ENCODE measurements at places on chromosomes 2 and 18. TPM values are rescaled to one million over a fixed set of nuclear protein-coding genes. Genes with fewer than 3 reads are reported as not detected.
A peak's percentile ranks its signal among the peaks of the same experiment; 100 is the strongest.

DNA sequence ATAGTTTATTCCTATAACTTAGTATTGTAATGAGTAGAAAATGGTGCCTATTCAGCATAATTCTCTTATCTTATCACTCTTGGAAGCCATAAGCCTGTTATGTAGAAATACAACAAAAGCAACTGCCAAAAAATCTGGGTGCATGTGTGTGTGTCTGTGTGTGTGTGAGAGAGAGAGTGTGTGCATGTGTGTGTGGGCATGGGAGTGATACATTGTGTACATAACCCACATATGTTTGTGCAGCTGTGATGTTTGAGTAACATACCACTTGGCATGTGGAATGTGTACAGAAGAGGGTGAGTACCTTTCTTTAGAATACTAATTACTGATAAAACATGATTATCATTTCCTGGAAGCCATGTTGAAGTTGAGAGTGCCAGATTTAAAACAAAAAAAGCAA is 642.3 kb upstream of the SYT4 start:
- no peaks in the 10 kb centered on the region for H3K4me1 ChIP-seq
- H3K36me3 ChIP-seq = no peaks in the 10 kb centered on the region
- no peak for DNase-seq
- H3K27me3 ChIP-seq = no peaks in the 10 kb centered on the region
- H3K27ac ChIP-seq = no peak overlapping the region
- H3K4me3 ChIP-seq = no peak overlapping the region

DNA sequence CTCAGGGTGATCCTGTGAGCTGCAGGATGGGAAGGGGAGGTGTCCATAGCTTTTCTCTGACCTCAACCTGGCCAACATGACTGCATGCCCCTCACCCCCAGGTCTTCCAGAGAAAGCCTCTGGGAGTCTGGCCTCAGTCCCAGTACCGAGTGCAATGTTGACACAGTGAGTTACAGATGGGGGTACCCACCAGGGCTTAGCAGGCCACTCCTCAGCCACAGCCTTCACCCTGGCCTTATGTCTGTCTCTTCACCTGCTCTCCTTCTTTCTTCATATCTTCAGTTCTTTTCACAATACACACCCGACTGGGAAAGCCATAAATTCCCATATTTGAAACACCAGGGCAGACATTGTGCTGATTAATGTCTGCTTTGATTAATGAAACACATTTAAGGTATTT is 33.5 kb downstream of the AOX1 start:
- DNase-seq = no peak
- H3K36me3 ChIP-seq = no peaks in the 10 kb centered on the region
- H3K27me3 ChIP-seq = no peaks in the 10 kb centered on the region
- no peak overlapping the region for H3K4me3 ChIP-seq
- peaks cover 16% of the 10 kb centered on the region for H3K4me1 ChIP-seq
- peak overlapping the region; percentile 75 for H3K27ac ChIP-seq

DNA sequence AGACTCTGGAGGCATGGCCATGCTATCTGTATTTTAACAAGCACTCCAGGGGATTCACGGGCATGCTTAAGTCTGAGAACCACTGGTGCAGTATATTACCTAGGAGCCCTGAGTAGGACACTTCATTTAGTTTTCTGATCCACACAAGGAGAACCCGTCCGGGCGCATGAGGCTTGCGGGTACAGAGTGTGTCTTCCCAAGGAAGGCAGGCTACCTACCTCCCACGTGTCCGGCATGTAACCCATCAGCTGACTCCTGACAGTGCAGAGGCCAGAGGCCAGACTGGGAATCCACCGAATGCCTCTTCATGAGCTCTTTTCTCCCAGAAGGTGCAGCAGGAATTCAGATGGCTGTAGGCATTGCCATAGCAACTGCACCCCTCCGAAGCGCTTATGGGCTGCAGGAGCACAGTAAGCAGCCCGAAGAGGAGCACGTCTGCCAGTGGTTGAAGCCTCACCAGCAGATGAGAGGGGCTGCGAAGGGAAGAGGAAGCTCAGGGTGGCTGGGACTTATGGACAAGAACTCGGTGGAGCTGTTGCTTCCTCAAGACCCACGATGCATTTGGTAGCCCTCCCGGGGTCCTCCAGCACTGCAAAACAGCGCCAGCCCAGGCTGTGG is 33.8 kb upstream of the DNMT3A start:
- H3K27ac ChIP-seq = no peak overlapping the region
- H3K4me1 ChIP-seq = peaks cover 9% of the 10 kb centered on the region
- H3K4me3 ChIP-seq = no peak overlapping the region
- no peaks in the 10 kb centered on the region for H3K36me3 ChIP-seq

DNA sequence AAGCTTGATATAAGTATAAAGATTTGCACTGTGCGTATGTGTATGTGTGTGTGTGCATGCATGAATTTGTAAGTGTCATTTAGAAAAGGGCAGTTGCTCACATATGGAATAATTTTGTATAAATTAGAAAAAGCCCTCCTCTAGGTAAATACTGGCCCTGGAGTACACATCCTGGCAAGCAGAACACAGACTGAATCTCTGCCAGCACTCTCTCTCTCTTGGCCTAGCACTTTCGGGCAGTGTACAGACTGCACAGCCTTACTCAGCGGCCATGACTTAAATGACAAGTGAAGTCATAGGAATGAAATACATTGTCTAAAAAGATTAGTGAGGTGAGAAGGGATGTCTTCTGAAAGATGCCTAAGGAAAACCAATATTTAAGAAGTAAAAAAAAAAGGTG is 214.1 kb downstream of the RDH14 start:
- no peak overlapping the region for H3K27ac ChIP-seq
- H3K27me3 ChIP-seq = no peaks in the 10 kb centered on the region
- no peaks in the 10 kb centered on the region for H3K36me3 ChIP-seq
- no peak for DNase-seq
- no peak overlapping the region for H3K4me3 ChIP-seq

WDR54 gene
- 16.1 TPM for total RNA-seq

DNA sequence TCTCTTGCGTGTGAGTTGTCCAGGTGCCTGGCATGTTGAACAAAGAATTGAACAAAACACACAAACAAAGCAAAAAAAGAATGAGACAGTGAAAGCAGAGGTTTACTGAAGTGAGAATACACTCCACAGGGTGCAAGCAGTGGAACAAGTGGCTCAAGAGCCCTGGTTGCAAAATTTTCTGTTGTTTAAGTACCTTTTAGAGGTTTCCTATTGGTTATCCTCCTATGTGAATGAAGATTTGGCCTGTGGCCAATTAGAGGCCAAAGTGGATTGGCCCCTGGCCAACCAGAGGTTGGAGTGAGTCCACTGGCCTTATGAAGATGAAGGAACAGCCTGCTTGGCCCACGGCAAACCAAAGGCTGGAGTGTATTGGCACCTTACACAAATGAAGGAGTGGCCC is 1188.5 kb upstream of the NRXN1 start:
- DNase-seq = peak; percentile 10
- no peaks in the 10 kb centered on the region for H3K4me1 ChIP-seq
- no peak overlapping the region for H3K4me3 ChIP-seq
- H3K27ac ChIP-seq = no peak overlapping the region
- H3K27me3 ChIP-seq = no peaks in the 10 kb centered on the region
- H3K36me3 ChIP-seq = no peaks in the 10 kb centered on the region

FNDC4 gene
- 34.5 TPM for total RNA-seq

GRCh38 chr18:906416-907114 is 1.9 kb downstream of the ADCYAP1 start:
- no peaks in the 10 kb centered on the region for H3K27me3 ChIP-seq
- no peak overlapping the region for H3K27ac ChIP-seq
- H3K4me3 ChIP-seq = peak overlapping the region; percentile 25
- peaks cover 8% of the 10 kb centered on the region for H3K4me1 ChIP-seq
- no peak for DNase-seq

GRCh38 chr2:73101626-73102256 is 11.0 kb downstream of the RAB11FIP5 start:
- H3K27me3 ChIP-seq = no peaks in the 10 kb centered on the region
- DNase-seq = no peak
- H3K36me3 ChIP-seq = no peaks in the 10 kb centered on the region
- H3K4me1 ChIP-seq = peaks cover 2% of the 10 kb centered on the region
- no peak overlapping the region for H3K4me3 ChIP-seq

DNA sequence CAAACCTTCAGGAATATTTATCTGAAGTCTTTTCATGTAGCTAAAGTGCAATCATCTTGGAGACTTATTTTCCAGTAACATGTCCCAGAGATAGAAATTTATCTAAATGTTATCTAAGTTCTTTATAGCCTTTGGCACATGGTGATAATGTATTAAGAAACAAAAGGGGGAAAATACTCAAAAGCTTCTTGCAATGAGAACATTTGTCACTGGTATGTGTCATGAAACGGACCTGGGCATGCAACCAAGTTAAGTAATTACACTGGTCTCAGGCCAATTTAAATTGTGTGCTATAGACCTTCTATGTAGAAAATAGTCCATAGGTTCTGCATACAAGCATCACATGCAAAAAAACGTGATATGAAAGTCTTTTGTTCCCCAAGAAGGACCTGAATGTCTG is 136.2 kb downstream of the SLC8A1 start:
- H3K4me3 ChIP-seq = no peak overlapping the region
- no peaks in the 10 kb centered on the region for H3K27me3 ChIP-seq
- no peak overlapping the region for H3K27ac ChIP-seq

DNA sequence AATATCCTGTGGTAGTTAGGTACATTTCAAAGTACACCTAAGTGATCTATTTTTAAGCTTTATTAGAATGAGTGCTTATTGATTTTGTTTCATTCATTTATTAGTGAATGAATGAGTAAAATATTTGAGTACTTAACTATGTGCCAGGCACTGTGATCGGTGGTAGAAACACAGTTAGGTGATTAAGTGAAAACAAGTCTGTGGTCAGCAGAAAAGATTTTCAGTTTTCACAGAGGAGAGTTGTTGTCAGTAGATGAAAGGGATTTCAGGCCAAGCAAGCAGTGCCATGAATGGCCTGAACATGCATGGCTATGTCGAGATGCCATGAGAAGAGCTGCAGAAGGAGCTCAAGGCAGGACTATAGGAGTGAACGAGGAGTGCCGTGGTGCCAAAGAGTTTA is 85.9 kb downstream of the SPTBN1 start:
- H3K27me3 ChIP-seq = no peaks in the 10 kb centered on the region
- H3K4me3 ChIP-seq = no peak overlapping the region
- no peaks in the 10 kb centered on the region for H3K36me3 ChIP-seq
- no peak for DNase-seq
- peaks cover 9% of the 10 kb centered on the region for H3K4me1 ChIP-seq
- H3K27ac ChIP-seq = no peak overlapping the region

DNA sequence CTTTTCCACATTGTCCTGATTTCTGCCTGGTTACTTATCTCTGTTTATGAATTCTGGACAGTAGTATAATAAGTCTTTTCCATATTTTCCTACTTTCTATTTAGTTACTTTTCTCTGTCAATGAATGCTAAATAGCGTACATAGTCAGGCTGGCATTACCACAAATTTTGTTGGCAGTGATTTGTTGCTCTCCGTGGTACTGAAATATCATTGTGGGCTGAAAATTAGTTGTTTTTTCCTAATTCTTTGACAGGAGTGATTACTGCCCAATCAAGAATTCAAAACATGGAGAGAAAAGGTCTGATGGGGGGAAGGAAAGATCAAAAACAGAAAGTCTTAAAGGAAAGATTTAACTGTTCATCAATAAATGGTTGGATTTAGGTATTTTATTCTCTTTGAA is 7.7 kb upstream of the GALNT13 start:
- no peak for DNase-seq
- H3K4me1 ChIP-seq = no peaks in the 10 kb centered on the region
- no peaks in the 10 kb centered on the region for H3K27me3 ChIP-seq
- no peak overlapping the region for H3K27ac ChIP-seq
- H3K36me3 ChIP-seq = no peaks in the 10 kb centered on the region
- H3K4me3 ChIP-seq = no peak overlapping the region

DNA sequence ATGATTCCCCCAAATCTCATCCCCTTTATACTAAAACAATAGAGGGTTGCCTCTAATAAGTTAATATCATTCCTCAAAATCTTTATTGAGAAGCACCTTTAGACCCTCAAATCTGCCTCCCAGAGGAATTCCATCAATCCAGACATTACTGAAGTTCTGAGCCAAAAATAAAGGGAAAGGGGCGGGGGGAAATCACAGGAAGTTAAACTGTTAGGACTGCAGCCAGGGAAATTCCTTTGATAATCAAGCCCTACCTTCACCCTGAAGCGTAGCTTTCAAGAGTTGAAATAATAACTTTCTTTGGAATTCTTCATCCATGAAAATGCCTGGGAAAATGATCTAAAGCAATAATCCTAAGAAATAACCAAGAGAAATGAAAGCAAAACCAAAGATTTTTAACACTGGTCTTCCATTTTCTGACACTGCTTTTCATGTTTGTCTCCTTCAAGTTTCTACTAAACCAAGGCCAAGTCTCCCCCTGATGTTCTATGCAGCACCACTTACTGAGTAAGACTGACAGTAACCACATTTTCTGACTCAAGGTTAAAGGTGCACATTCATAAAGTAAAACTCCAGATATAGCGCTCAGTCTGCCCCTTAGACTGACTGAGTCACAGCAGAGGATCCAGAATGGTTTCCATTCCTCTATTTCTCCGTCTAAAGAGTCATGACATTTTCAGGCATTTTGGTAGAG is 78.2 kb downstream of the TCF4 start:
- peaks cover 1% of the 10 kb centered on the region for H3K4me1 ChIP-seq
- peak overlapping the region; percentile 48 for H3K27ac ChIP-seq
- no peak for DNase-seq
- peak overlapping the region; percentile 13 for H3K4me3 ChIP-seq
- no peaks in the 10 kb centered on the region for H3K27me3 ChIP-seq

GRCh38 chr2:210162466-210163124 is 8.6 kb downstream of the KANSL1L start:
- H3K4me1 ChIP-seq = peaks cover 1% of the 10 kb centered on the region
- no peaks in the 10 kb centered on the region for H3K36me3 ChIP-seq
- no peaks in the 10 kb centered on the region for H3K27me3 ChIP-seq
- no peak overlapping the region for H3K27ac ChIP-seq
- DNase-seq = no peak
- no peak overlapping the region for H3K4me3 ChIP-seq

DNA sequence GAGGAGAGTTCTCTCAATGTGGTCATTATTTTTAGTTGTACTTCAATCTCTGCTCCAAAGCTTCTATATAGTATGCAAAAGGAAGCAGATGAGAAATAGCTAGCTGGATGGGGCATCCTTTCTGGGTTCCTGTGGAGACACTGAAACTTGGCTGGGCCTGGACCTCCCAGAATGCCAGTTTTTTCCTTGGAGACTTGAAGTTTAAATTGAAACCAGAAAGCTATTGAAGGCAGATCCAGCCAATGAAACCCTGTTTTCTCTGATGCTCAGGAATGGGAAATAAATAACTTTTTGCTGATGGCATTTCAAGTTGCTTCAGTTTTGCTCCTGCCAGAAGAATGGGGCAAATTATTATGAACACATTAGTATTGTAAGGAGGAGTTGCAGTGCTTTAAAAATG is 2.9 kb downstream of the SETBP1 start:
- H3K27ac ChIP-seq = peak overlapping the region; percentile 91
- peaks cover 7% of the 10 kb centered on the region for H3K4me1 ChIP-seq
- H3K36me3 ChIP-seq = no peaks in the 10 kb centered on the region
- H3K4me3 ChIP-seq = no peak overlapping the region
- no peak for DNase-seq
- H3K27me3 ChIP-seq = no peaks in the 10 kb centered on the region
